SK-N-SH (cell line): ENCODE measurements at places on chromosomes 11 and 22.

DNA sequence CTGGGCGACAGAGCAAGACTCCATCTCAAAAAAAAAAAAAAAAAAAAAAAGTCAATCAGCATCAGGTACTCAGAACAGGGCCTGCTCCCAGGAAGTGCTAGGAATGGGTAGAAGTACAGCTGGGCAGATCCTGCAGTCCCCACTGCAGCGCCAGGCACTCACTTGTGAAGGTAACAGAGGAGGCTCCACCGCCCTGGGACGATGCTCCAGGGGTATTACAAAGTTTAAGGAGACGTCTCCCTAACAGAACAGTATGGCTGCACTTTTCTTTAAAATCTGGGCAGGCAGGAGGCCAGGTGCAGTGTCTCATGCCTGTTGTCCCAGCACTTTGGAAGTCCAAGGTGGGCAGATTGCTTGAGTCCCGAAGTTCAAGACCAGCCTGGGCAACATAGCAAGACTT, 1449.0 kb downstream of the BRD1 start:
- no peak for DNase-seq

DNA sequence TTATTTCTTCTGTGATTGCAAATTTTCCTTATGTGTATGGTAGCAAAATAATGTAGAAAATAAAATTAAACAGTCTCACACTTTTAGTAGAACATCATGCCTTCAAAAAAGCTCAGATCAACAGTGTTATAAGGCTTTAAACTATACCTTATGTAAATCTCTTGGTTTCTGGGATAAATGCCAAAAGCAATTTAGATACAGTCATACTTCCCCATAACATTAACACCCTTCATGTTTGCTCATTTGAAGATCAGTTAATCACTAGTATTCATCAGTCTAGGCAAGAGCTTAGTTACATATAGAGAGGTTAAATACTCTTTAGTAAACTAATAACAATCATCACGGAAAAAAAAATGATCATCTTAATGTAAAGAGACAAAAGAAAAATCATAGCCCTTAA, 421.8 kb upstream of the ANO3 start:
- DNase-seq: no peak

- DNase-seq: no peak
These were observed 67.9 kb upstream of the GRAMD1B start for GRCh38 chr11:123362186-123362585.

DNA sequence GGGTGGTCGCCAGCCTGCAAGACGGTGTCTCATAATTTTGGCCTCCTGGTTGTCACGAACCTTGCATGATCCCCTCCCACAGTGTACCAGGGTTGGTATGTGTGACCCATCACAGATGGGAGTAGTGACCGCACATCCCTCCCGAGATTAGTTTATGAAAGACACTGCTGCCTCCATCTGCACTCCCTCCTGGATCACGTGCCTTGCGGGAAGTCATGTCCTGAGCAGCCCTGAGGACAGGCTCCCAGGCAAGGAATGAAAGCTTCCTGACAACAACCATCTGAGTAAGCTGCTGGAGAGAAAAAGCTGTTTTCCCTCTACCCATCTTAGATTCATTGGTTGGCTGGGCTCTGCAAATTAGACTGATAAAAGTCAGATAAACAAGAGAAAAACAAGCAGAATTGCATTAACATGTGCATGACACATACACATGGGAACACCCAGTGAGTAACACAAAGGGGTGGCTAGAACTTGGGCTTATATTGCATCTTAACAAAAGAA, 14.4 kb upstream of the PAMR1 start:
- DNase-seq: no peak

DNA sequence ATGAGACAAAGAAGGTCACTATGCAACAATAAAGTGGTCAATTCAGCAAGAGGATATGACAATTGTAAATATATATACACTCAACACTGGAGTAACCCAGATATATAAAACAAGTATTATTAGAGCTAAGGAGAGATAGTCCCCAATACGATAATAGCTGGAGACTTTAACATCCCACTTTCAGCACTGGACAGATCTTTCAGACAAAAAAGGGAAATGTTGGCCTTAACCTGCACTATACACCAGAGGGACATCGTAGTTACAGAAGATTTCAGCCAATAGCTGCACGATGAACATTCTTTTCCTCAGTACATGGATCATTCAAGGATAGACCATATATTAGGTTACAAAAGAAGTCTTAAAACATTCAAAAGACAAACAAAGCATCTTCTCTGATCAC, 29.9 kb downstream of the PIWIL3 start:
- no peak for DNase-seq

DNA sequence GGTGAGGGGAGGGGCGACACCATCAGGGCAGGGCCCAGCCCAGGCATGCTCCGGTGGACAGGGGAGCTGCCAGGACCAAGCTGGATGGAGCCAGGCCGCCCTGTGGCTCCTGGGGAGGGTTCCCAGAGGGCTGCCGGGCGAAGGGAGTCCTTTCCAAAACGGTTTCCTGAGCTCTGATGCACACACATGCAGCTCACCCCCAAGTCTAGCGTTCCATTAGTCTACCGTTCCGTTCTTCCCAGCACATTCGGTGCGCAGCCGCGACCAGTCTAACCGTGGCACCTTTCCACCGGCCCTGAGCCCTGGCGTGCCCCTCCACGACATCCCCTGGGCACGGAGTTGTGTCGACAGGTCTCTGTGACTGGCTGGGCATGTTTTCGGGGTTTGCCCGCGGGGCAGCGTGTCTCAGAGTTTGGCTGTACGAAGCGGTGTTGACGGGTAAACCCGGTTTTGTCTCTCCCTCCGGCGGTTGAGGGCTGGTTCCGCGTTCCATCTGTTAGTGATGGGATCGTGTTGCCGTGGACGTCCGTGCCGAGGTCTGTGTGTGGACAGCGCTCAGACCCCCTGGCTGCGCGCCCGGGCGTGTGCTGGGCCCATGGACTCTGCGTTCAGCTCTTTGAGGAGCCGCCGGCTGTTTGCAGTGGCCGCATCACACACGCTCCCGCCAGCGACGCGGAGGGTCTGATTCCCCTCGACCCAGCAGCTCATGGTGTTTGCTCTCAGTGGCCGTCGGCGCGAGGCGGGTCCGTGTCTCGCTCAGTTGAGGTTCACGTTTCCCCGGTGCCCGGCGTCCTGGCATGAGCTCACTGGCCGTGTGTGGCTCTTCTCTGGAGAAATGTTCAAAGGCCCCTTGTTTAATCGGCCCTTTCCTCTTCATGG, 121.2 kb downstream of the IGLL1 start:
- DNase-seq: no peak

GRCh38 chr22:29074276-29074772, 1.5 kb downstream of the KREMEN1 start:
- DNase-seq: no peak

- no peak for DNase-seq
These were observed 41.4 kb upstream of the CLDN5 start for GRCh38 chr22:19565382-19566278.

DNA sequence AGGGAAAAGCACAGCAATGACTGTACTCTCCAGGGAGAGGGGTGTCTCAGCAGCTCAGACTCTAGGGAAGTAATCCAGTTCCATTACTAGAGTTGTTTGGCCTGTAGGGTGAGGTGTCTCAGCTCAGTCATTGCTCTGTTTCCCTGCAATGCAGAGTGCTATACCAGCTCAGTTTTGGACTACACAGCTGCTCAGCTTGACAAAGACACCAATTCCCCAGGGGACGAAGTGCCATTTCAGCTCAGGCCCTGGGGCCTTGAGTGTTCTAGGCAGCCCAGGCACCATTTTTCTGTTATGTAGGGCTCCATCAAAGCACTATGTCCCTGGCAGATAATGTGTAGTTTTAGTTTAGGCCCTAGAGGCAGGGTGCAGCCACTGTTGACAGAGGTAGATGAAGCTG, 18.2 kb downstream of the CALCB start:
- no peak for DNase-seq

DNA sequence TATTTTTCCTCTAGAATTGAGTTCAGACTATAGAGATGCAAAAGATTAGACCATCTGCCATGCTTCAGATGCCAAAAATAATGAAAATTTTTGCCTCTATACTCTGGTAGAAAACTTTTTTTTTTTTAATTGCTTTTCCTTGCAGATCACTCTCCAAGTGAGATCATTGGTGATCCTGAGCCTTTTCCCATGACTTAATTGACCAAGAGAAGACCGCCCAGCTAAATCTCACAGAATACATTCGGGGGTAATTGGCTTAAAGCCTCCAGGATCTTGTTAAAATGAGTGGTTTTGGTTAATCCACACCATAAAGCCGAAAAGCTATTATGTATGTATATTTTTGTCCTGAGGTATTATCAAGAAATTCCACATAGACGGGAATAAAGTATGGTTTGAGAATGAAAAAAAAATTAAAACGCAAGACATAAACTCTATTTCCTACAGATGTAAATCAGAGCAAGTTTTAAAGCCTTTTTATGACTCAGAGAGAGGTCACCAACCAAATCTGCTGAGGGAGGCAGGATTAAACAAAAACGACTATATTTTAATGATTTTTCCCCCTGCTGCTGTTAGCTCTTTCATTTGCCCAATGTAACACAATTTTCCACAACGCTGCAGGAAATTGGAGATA, 64.0 kb downstream of the PARVA start:
- DNase-seq: no peak

GRCh38 chr11:24046731-24047130, 450.1 kb upstream of the LUZP2 start:
- DNase-seq: no peak

DNA sequence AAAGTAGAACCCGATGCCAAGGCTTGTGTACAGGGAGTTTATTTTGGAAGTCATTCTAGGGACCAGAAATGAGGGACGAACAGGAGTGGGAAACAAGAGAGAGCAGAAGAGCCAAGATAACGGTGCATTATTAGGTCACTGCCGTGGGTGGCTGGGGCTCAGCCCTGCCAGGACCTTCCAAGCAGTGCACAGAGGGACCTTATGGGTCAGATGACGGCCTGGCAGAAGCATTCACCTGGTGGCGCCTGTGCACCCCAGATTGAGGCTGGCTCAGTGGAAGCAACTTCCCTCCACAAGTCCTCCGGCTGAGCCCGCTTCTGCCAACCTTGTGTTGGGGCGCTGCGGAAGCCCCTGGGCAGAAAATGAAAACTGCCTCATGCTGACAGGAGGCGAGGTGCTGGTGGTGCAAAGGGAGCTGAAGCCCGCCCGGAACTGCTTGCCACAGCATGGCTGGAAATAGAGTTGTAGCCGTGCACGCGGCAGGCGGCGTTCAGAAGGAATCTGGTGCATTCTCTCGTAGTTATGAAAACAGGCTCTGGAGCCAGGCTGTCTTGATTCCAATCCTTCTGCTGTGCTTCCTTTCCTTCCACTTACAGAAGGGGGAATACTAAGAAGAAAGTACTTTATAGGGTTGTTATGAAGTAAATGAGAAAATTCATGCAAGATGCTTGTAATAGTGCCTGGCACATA, 22.2 kb upstream of the TP53I11 start:
- no peak for DNase-seq

DNA sequence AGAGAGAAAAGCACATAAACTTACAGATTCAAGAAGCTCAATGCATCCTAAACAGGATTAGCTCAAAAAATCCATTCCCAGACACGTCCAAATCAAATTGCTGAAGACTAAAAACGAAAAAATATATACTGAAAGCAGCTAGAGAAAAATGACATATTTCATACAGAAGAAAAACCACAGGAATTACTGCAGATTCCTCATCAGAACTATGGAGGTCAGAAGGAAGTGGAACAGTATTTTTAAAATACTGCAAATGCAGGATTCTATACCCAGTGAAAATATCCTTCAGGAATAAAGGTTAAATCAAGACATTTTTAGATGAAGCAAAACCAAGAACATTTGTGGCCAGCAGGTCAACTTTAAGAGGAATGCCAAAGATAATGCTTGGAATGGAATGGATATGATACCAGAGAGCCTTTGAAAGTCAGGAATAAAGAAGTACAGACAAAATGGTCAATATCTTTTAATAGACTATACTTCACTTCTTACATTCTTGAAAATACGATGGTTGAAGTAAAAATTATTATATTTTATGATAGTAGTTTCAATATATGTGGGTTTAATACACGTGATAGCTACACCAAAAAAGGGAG, 352.9 kb downstream of the CTTN start:
- no peak for DNase-seq

GRCh38 chr11:22808571-22809197, 20.9 kb downstream of the SVIP start:
- no peak for DNase-seq

DNA sequence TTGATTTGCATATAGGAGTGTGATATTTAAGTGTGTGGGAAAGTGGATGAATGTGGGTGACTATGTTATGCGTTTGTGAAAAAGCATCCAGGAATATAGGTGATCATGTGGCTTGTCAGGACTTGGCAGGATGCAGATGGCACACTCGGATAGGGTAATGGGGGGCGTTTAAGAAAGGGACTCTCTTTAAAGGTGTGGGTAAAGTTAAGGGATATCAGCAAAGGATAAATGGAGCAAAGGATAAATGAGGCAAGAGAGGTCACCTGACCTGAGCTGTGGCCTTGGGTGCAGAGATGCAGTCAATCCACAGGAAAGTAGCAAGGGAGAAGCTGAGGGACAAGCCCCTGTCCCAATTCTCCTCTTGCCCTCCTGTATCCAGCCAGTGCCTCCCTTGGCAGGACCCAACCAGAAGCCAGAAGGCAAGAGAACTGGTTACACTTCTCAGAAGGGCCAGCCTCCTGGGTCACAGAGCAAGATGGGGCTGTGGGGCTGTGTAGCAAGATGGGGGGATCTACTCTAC, 47.5 kb upstream of the GRAMD1B start:
- no peak for DNase-seq

- DNase-seq: no peak
These were observed 281.7 kb upstream of the MTNR1B start for GRCh38 chr11:92687724-92688123.

- DNase-seq: no peak
These were observed 29.0 kb upstream of the ALX4 start for GRCh38 chr11:44338698-44339529.

GRCh38 chr22:44291265-44291664, 21.5 kb downstream of the SHISAL1 start:
- DNase-seq: no peak

- DNase-seq: no peak
These were observed 166.4 kb downstream of the KIRREL3 start for GRCh38 chr11:126834149-126834548.

DNA sequence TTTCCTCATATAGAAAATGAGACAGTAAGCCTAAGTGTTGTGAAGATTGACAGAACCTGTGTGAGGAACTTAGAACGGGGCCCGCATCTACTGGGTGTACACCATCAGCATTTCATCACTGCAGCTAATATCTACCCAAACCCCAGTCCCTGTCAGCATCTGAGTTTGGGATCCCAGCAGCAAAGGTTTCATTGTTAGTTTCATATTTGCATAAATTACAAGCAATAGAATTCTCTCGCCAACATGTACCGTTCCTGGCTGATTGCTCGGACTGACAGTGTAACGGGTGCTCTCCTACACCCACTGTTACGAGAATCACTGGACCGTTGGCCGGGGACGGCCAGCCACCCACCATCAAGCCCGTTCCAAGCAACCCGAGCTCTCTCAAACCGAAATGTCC, 10.4 kb upstream of the TMPRSS6 start:
- DNase-seq: no peak
